ENCODE measurements at places on chromosomes 3 and 15.

GRCh38 chr3:23442598-23443383, 239.7 kb downstream of the UBE2E2 start:
- no peak for DNase-seq

DNA sequence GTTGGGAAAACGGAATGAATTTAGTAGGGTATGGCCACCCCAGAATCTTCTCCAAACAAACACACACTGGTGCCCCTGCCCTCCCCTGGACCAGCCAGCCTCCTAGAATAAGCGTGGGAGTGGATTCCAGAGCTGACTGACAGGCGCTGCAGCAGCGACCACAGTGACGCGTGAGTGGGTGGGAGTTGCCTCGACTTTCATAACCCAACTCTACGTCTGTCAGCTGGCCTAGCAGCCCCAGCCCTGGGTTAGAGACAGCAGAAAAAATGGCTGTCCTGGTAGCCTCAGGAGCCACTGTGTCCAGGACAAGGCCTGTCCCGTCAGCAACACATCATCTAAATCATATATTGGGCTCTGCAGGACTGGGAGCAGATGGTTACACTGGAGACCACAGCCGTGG, 10.0 kb downstream of the PLA2G4B start:
- DNase-seq: no peak

DNA sequence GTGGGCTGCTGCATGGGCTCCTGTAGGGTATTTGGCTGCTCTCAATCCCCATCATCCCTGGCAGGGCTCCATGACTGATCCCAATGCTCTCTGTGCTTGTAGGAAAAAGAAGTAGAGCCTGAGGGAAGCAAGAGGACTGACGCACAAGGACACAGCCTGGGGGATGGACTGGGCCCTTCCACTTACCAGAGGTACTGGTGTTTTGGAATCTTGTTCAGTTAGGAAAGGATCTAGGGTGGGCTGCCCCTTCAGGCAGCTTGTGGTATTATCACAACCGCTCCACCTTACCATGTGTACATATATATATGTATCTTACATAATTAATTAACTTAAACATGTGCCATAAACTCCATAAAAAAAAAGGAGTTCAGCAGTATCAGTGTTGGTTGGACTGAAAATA, 1.3 kb downstream of the SLC28A2 start:
- DNase-seq: no peak

DNA sequence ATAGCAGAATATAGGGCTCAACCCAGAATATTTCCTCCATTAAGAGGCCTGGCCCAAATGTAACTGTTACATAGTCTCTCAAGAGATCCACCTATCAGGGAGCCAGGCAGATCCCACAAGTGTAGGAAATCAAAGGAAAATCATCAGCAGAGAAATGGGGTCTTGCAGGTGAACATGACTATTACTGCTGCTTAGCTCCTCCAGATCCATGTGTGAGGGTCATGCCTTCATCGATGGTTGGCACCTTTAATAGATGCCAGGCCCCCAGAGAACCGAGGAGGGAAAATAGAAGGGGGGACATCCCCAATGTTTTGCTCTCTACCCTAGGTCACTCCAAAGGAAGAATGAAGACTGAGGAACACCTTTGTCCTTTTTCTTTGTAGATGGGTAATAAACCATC, 1029.9 kb upstream of the CADM2 start:
- DNase-seq: no peak

- no peak for DNase-seq
These were observed 339.0 kb downstream of the IL5RA start for GRCh38 chr3:2771193-2771592.

DNA sequence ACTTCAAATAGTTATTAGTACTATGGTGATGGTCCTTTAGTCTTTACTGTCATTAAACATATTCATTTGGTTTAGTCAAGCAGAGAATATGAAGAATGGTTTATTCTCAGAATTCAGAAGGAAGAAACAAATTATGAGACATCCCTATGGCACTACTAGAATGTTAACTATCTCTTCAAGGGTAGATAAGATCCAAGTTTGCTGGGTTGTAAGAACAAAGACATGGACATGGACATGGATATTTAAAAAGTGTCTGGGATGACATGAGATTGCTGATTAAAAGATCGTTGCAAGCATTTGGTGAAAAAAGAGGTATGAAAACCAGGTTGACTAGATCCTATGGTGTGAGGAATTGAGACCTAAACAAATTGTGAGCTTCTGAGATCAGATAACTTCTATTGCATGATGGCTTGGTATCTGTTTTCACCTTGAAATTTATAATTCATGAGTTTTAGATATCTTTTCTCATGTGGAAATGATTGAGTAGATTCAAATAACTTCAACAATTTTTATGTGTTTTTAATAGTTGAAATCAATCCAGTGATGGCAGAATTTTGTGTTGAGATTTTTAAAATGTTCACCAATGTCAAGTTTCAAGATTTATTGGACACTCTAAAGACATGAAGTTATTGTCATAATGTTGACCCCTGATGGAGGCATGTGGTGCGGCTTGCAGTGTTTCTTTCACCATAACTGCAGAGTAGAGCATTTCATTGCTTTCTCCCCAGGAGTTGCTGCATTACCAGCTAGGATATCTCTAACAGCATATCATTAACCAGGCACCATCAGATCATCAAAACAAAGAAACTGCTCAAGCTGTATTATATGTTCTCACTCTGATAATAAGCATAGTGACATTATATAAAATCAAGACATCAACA, 72.6 kb downstream of the NAALADL2 start:
- no peak for DNase-seq

GRCh38 chr15:85422607-85423006, 42.2 kb downstream of the AKAP13 start:
- no peak for DNase-seq

- DNase-seq: no peak
These were observed 10.3 kb downstream of the ANKRD63 start for GRCh38 chr15:40272485-40273056.
